Dorsolateral prefrontal cortex (tissue), 122 donors: ENCODE measurements at places on chromosomes 13 and 19. TPM values are rescaled to one million over a fixed set of nuclear protein-coding genes. Genes with fewer than 3 reads are reported as not detected.

Gene ERICH6B
- not detected for total RNA-seq

Gene CYP2A7
- not detected for total RNA-seq

Gene S1PR2
- 1.9 TPM for total RNA-seq

- DNase-seq: no peak
These were observed 30.7 kb downstream of the SLC25A42 start for GRCh38 chr19:19094513-19094912.

DNA sequence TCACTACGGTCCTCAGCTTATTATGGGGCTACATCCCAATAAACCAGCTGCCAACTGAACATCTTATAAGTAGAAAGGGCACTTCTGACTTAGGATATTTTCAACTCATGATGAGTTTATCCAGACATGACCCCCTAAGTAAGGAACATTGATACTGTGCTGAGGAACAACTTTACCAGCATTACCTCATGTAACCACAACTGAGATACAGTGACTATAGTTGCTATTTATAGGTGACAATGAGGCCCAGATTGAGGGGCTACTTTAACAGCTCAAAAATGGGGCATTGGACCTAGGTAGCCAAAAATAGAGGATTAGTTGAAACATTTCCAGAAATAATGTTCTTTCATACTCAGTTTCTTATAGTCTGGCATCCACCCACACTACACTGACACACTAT is 26.8 kb downstream of the SKA3 start:
- no peak for DNase-seq

DNA sequence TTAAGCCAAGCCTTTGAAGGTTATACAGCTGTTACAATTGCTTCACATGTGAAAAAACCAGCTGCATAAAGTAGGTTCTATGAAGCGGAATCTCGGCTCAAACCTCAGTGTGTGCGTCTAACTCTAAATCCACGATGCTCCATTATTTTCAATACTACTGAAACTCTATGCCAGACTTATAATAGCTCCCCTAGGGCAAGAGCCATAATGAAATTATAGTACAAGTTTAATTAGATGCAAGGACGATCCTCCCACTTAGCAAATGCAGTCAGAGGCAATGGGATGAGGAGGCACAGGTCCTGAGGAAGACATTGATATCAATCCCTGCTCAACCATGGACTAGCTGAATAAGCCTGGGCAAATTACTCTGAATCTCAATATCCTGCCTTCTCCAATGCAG is 31.1 kb downstream of the SLC7A1 start:
- DNase-seq: no peak

- no peak for DNase-seq
These were observed 20.6 kb downstream of the FCGBP start for GRCh38 chr19:39913682-39914333.

- DNase-seq: no peak
These were observed 1.1 kb downstream of the ZNF850 start for GRCh38 chr19:36771261-36772231.

- peak; percentile 81 for DNase-seq
These were observed at the start of gene ZNF329 for GRCh38 chr19:58150328-58150921. TSS of gene ZNF329 (minus strand) at chr19:58150789. CDS start at chr19:58129503, 21,286 bp downstream.

DNA sequence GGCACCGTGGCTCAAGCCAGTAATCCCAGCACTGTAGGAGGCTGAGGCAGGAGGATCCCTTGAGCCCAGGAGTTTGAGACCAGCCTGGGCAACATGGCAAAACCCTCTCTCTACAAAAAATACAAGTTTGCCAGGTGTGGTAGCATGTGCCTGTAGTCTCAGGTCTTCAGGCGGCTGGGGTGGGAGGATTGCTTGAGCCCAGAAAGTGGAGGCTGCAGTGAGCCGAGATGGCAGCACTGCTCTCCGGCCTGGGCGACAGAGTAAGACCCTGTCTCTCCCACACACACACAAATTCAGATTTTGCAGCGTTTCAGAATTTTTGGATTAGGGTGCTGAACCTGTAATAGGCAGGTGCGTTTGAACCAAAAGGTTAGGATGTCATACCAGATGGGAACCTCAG is 2.2 kb downstream of the RPS11 start:
- DNase-seq: no peak

DNA sequence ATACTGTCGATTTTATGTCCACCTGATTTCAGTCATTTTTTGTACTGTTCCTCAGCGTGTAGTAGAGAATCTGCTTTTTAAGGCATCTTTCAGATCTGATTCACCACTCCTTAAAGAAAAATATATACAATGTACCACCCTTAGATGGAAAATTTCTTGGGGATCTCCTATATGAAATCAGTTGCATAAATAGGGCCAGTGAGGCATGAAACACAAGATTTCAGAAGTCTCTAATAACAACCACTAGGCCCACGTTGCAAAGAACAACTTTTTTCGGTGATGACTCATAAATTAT is 1.4 kb downstream of the USP12 start:
- DNase-seq: no peak

GRCh38 chr13:108993346-108993745 is 363.9 kb downstream of the MYO16 start:
- no peak for DNase-seq
